Hematopoietic multipotent progenitor cell (in vitro differentiated cells): ENCODE measurements at places on chromosomes 2 and 18. TPM values are rescaled to one million over a fixed set of nuclear protein-coding genes. Genes with fewer than 3 reads are reported as not detected.

DNA sequence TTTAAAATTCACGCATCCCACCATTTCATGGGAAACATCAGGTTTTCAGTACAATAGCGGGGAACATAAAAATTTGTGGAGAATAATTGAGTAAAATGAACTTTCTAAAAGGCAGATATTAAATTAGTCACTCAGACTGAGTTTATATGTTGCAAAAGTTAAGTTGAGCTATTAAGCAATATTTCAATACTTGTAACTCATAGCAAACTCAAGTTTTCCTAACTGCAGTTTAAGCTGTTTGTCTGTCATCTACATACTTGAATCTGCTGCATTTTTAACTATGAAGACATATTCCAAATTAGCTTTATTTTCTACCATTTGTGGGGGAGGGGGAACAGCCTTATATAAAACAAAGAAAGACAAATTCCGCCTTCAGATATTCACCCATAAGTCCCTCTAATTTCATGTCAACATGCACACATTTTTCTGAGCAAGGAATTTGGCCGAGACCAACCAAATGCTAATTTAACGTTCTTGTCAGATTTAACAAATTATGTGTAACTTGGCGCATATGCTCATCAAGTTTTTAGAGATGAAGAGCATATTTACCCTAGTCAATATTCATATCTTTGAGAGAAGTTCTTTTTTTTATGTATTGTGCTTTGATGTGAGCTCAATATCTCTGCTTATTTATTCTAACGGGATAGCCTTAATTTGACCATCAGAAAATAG is 462.9 kb downstream of the TXNL1 start:
- no peak for DNase-seq

DNA sequence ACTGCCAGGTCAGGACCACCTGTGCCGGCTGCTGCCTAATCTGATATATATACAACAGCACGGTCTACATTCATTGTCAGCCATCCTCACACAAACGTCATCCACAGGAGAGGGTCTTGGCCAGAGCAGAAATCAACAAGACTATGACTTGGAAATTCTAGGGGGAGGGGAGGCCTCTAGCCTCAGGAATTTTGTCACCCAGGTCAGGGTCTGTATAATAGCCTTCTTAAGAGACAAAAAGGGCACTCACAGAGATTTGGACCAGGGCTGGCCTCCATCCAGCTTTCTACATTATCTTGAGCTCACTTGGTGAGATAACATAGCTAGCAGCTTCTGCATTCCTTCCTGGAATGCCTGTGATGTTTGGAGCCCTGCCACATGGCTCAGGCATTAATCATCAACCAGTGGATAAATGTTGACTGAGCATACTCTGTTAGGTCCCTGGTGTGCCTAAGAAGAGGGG is 50.4 kb upstream of the CTIF start:
- no peak for DNase-seq

GRCh38 chr18:523561-523960 is 23.1 kb upstream of the COLEC12 start:
- no peak for DNase-seq

DNA sequence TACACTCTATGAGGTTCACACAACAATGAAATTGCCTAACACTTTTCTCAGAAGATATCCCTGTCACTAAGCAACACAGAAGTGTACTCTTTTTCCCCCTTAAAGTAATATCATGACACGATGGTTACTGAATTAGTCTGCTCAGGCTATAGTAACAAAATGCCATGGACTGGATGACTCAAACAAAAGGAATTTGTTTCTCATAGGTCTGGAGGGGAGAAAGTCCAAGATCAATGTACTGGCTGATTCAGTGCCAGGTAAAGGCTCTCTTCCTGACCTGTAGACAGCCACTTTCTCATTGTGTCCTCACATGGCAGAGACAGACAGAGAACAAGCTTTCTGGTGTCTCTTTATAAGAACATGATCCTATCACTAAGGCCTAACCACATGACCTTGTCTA is 211.9 kb downstream of the RBM43 start:
- no peak for DNase-seq

DNA sequence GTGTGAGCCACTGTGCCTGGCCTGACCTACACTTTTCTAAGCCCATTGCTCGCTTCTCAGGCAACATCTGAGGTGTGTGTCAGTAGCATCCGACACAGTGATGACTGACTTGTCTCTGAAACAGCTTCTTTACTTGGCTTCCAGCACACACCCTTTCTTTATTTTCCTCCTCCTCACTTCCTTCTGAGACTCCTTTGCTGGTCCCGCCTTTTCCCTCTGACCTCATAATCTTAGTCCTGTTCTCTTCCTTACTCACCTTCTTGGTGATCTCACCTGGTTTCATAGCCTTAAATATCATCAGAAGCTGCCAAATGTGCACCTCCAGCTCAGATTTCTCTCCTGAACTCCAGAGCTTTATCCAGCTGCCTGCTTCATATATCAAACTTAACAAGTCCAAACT is 66.6 kb upstream of the PELI1 start:
- no peak for DNase-seq

DNA sequence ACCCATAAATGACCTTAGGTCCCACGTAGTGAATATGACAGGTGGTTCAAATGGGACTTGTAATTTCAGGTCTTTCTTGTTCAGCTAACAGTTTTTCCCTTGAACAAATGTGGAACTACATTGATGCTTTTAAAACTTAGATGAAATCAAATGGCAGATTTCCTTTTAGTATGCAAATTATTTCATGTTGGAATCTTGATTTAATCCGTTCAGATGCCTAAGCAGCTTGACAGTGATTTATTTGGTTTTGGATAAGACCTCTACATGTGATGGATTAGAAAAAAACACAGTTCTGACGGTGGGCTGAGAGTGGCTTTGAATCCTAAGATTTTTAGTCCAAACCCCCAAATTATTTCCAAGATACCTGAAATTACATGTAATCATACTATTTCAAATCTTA is 16.9 kb downstream of the SCYGR4 start:
- no peak for DNase-seq

DNA sequence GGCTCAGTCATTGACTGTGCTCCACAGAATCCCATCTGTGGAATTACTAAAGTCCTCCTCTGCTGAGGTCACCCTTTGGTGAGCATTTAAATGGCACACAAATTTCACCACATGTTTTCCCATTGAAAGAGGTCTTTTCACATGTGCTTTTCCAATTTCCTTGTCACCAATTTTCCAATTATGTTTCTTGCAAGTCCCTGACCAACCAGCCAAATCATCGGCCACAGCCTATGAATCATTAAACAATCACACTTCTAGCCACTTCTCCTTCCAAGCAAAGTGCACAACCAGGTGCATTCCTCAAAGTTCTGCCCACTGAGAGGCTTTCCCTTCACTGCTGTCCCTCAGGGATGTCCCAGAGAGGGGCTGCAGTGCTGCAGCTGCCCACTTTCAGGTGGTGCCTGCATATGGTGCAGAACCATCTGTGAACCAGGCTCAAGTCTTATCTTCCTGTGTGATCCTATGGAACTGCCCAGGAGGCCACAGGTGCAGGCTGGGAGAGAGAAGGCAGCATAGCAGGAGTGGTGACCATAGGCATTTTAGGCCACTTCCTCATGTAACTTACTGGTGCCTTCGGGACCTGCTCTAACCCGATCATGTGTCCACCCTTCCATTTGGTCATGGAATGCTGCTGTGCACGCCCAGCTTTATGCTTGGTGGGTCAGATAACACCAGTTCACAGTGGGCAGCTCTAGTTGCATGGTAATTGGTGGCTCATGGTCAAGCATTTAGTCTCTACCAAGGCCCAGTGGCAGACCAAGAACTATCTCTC is 153.0 kb downstream of the SEPTIN10 start:
- DNase-seq, result no peak

DNA sequence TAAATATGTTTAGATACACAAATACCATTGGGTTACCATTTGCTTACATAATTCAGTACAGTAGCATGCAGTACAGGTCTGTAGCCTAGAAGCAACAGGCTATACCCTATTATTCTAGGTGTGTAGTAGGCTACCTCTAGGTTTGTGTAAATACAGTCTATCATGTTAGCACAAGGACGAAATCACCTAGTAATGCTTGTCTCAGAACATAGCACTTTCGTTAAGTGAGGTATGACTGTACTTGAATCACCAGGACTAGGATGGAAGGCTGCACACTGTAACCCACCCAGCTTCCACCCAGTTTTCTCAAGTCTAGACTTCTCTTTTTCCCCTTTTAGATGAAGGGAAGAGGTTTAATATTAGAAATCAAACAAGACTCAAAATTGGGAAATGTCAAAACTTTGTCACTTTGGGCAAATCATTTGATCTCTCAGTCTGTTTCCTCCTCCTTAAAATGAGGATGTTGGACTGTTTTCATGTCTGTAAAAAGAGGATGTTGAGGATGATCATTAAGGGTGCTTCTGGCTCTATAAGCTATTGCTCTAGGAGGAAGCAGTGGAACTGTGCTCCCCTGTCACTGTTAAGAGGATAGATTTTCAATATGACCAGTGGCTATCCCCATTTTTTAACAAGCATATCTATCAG is 3.7 kb upstream of the SOCS6 start:
- DNase-seq, result peak; percentile 75

GRCh38 chr2:172095146-172095904 is 7.4 kb downstream of the DLX2 start:
- peak; percentile 65 for DNase-seq

- no peak for DNase-seq
Observed at GRCh38 chr2:63654959-63655358, 66.2 kb downstream of the MDH1 start.

- DNase-seq, result no peak
Observed at GRCh38 chr2:234796045-234796591, 155.7 kb upstream of the SH3BP4 start.

- DNase-seq, result no peak
Observed at GRCh38 chr2:67717692-67718091, 320.6 kb downstream of the ETAA1 start.

CLHC1 gene
- 3.8 TPM for total RNA-seq

GRCh38 chr2:191907091-191907490 is 60.2 kb upstream of the CAVIN2 start:
- no peak for DNase-seq

- DNase-seq, result no peak
Observed at GRCh38 chr18:55857409-55857808, 269.4 kb upstream of the TCF4 start.

WNT10A gene
- total RNA-seq, result 1.1 TPM

GRCh38 chr18:39186008-39186407 is 1620.4 kb upstream of the CELF4 start:
- DNase-seq, result no peak

- no peak for DNase-seq
Observed at GRCh38 chr18:44871771-44872170, 191.1 kb downstream of the SETBP1 start.

LIMS3 gene
- 0.27 TPM for total RNA-seq

FN1 gene
- 0.54 TPM for total RNA-seq

GRCh38 chr2:144078802-144079724 is 440.9 kb downstream of the ZEB2 start:
- no peak for DNase-seq

- DNase-seq, result peak; percentile 26
Observed at GRCh38 chr2:237122214-237122666, 36.6 kb downstream of the COPS8 start.

- no peak for DNase-seq
Observed at GRCh38 chr2:157321466-157321865, 4.2 kb downstream of the ERMN start.

DNA sequence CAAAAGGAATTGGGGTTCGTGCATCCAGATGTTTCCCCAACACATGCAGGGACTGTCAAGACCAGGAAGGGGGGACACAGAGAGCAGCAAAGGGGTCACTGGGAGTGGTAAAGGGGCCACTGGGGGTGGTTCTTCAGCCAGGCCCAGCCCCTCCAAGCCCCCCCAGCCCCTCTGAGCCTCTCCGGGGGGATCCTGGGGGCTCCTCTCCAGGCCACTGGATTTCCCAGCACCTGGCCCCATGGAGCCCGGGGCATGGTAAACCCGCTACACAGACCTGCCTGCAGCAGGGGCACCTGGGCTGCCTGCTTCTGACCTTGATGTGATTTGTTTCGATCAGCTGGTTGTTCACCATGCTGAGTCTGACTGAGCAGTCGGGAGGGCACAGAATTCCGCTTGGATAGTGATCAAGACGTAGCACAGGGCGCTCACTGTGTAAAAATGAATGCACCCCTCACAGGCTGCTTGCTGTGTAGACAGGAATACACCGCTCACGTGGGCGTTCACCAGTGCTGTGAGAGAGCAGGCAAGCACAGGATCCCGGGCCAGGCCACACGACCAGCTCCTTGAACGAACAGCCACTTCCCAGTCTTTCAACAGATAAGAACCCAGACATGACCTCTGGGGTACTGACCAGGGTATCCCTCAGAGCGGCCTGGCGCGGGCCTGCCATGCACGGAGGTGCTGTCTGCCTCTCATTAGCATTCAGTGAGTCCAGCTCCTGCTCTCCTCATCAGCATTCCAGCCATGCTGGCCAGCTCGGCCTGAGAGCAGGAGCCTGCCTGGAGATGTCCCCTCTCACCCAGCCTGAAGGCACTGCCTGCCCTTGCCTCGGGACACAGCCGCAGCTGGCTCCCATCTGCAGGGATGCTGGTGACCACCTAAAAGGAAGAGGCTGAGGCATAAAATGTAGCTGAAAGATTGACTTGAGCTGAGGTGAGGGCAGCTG is 73.3 kb upstream of the OTOS start:
- no peak for DNase-seq

GRCh38 chr2:181063696-181064095 is 83.3 kb downstream of the UBE2E3 start:
- no peak for DNase-seq

- no peak for DNase-seq
Observed at GRCh38 chr2:238498691-238499295, 72.1 kb downstream of the ASB1 start.

ASB18 gene
- under 0.01 TPM for total RNA-seq

DNA sequence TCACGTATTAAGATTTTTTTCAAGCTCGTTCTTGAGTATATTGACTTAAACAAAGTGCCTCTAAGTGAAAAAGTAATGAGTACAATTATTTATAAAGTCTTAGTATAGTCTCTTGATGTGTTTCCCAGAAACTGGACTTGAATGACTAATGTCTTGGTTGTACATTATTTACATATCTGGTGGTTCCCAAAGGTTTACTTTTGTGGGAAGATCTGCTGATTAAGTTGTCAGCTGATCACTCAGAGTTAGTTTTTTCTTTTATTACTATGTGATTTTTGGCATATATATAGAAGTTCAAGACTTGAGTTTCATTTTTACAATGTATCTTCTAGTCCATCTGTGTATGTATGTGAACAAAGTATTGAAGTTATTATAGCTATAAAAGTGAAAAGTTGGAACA is 29.5 kb downstream of the RNF144A start:
- no peak for DNase-seq
